ENCODE measurements at places on chromosomes 3 and 15.
A peak's percentile ranks its signal among the peaks of the same experiment; 100 is the strongest.

- DNase-seq: no peak
These were observed 21.3 kb downstream of the MEGF11 start for GRCh38 chr15:66232267-66232625.

- DNase-seq: no peak
These were observed 8.8 kb downstream of the GBE1 start for GRCh38 chr3:81752604-81753003.

GRCh38 chr15:87939848-87940457, 316.6 kb downstream of the NTRK3 start:
- no peak for DNase-seq

DNA sequence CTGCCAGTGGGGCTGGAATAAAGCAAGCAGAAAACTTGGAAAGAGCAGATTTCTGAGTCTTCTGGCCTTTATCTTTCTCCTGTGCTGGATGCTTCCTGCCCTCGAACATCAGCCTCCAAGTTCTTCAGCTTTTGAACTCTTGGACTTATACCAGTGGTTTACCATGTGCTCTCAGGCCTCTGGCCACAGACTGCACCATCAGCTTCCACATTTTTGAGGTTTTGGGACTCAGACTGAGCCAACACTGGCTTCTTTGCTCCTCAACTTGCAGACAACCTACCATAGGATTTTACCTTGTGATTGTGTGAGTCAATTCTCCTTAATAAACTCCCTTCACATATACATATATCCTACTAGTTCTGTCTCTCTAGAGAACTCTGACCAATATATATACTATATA, 706.6 kb downstream of the NR2F2 start:
- DNase-seq: no peak

DNA sequence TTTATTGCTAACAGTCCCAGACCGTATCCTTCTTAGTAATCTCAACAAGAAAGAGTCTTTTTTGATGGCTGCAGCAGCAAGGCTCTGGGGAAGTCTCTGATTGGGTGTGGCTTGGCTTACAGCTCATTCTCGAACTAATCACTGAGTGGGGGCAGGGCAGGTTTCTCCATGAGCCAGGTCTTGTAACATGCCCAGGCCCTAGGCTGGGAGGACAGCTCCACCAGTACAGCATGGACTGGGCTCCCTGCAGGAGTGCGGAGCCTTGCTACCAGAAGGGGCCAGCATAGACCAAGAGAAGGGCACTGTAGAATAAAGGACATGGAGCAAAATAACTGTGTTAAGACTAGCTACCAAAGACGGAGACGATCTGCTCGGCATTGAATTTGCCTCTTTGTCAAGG, 7.2 kb downstream of the CD276 start:
- DNase-seq: no peak

DNA sequence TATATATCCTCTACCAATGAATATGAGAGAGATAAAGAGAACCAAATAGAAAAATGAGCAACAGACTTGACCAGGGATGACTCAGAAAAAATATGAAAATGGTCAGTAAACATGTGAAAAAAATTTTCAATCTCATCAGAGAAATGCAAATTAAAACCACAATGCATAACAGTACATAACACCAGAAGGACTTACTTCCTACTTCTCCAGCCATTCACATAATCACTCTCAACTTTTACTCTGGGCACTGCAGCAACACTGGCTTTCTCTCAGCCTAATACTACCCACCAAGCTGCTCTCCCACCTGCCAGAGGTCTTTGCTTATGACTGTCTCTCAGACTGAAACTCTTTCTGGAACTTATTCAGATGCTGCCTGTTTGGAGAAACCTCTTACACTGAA, 49.4 kb downstream of the DPH6 start:
- peak; percentile 53 for DNase-seq

DNA sequence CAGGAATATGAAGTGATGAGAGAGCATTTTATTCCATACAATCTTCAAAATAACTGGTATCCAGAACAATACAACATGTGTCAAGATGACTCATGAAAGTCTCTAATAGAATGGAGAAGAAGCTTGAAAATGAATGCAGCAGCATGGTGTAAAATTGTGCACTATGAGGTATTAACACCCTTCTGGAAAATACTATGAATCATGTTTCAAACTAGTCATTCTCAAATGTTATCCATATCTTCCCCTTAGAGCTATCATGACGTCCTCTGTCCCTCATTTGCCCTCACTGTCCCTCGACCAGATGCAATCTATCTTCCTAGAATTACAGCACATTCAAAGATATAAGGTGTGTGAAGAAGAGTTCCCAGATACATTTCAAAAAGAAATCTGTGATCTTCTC, 198.2 kb downstream of the NECTIN3 start:
- DNase-seq: no peak

DNA sequence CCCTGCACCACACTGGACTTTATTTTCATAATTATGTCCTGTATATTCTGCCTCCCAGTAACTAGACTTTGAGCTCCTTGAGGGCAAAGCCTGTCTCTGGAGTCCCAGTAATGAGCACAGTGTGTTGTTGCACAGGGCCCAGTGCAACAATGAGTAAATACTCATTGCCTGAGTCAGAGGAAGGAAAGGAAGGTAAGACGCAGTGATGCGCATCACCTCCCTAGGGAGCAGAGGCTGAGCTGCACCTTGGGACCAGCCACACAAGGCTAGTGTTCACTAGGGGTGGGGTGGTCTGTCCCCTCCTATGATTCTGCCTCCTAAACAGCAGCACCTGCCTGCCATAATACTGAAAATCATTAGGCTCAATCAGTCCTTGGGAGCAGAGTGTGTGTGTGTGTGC, 86.6 kb upstream of the ADAMTSL3 start:
- no peak for DNase-seq

DNA sequence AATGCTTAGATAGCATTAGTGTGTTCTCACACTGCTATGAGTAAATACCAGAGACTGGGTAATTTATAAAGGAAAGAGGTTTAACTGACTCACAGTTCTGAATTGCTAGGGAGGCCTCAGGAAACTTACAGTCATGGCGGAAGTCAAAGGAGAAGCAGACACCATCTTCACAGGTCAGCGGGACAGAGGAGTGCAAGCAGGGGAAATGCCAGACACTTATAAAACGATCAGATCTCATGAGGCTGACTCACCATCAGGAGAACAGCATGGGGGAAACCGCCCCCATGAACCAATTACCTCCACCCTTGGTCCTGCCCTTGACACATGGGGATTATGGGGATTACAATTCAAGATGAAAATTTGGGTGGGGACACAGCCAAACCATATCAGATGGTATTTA, 381.5 kb upstream of the DPPA4 start:
- no peak for DNase-seq

- no peak for DNase-seq
These were observed 92.4 kb upstream of the DNAJC19 start for GRCh38 chr3:181081930-181082329.

- DNase-seq: no peak
These were observed 113.0 kb downstream of the PDE8A start for GRCh38 chr15:85094685-85095084.

DNA sequence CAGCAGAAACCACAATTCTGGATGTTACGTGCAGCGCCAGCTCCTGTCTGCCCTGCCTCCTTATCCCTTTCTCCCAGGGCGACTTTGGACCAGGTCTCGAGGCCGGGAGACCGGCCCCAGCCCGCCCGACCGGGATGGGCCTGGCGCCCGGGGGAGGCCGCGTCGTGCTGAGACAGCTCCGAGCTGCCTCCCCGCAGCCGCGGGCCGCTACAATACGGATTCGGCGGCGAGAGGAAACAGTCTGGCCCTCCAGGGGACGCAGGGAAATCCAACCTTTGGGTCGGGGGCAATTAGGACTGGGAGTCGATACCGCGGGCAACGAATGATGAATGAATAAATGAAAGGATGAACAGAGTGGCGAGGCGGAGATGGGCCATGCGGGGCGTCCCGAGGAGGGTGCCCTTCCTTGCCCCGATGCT, 537 bp downstream of the GRAMD2A start:
- peak; percentile 37 for DNase-seq

GRCh38 chr3:61223451-61223850, 27.8 kb downstream of the FHIT start:
- no peak for DNase-seq

GRCh38 chr15:26029146-26029545, 166.0 kb upstream of the ATP10A start:
- DNase-seq: no peak

DNA sequence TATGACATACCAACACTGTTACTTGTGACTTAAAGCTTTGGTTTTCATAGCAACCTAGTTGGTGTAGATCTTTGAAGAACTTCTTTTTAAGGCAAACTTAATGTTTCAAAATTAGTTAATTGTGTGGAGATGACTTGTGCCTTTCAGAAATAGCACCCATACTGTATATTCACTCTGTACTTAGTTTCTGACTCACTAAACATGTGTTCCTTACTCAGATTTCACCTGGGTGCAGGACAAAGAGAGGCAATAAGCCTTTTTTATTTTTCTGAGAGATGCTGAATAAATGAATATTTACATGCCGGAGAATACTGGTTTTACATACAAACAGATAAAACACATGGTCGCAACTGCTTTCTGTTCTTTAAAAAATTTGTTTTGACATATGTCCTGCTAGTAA, 44.8 kb downstream of the SLC25A26 start:
- DNase-seq: no peak

GRCh38 chr3:71536376-71536965, 47.1 kb downstream of the FOXP1 start:
- no peak for DNase-seq

- no peak for DNase-seq
These were observed 524.9 kb upstream of the PROK2 start for GRCh38 chr3:72309661-72310418.

DNA sequence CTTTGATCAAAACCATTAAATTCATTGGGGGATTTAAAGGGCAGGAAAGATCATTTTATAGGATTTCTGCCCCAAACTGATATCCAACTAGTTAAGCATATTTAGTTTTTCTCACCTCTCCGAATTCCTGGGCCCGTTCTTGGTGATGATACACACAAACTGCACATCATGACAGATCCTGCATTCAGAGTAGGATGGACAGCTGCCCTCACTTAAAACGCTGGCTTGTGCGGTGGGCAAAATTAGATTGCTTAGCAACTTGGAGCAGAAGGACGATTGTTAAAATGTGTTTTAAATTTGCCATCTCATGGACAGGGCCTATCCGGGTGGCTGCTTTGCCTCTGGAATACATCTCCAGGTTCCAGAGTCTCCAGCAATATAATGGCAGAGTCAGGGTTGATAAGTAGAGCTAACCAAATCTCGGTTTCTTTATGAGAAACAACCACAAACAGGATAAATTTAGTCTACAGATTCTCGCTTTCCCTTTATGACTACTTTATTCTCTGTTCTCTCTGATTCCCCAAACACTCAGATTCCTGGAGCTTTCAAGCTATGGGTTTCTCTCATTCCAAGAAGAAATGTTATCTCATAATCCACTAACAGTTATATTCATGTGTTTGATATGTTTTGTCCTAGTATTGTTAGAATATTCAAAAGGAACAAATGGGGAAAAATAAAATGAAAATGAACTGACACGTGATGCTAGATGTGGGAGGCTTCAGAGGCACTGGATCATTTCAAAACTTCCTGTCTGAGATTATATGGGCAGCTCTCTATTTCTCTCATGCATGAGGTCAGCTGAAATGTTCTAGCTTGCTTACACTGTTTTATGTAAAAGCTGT, 1014.1 kb upstream of the SEMA6D start:
- peak; percentile 4 for DNase-seq

- no peak for DNase-seq
These were observed 237.8 kb upstream of the GADL1 start for GRCh38 chr3:31132132-31132769.

DNA sequence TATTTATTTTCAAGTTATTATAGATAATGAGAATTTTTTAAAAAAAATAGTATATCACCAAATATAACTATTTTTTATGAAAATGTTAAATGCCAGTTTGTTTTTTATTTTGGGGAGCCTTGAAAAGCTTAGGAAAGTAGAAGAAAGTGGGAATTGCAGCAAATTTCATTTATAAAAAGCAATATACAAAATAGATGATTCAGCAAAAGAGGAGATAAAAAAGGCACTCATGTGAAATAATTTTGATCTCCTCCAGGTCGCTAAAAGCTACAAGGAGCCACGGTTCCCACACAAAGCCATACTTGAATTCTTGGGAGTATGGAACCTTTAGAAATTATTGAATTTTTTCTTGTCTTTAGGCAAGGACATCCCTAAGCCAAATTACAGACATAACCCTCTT, 625.0 kb upstream of the SGO1 start:
- DNase-seq: no peak

DNA sequence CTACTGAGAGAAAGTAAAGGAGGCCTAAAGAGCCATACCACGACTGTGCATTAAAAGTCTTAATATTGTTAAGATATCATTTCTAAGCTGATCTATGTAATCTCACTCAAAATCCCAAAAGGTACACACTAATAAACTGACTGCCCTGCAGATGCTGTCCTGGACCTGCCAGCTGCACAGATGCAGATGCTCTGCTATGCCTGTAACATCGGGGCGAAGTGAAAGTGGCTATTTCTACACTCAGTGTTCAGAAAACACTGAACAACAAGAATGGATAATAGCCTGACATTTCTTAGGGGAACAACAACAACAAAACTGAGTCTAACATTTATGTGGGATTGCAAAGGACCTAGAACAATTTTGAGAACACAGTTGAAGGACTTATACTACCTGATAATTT, 31.9 kb downstream of the RAD18 start:
- DNase-seq: no peak

DNA sequence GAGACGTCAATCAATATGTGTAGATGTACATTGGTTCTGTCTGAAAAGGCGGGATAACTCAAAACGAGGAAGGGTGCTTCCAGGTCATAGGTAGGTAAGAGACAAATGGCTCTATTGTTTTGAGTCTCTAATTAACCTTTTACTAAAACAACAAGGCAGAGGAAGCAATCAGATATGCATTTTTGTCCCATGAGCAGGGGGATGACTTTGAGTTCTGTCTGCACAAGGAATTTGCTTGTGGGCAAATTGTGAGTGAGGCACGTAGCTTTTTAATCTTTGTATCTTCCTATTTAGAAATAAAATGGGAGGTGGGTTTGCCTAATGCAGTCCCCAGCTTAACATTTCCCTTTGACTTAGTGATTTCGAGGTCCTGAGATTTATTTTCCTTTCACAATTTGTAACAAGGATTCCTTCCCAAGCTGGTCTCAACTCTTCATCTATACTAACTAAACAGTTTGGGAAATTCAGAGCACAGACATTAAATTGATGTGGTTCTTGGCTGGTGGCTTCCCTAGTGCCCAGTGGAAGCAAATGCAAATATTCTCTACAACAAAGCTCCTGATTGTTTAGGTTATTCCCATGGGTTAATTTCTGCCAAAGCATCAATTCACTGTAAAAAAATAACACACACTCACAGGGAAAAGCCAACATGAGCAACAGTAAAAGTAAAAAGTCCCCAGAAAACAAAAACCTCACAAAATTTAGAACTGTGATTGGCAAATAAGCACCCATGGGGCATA, 738.8 kb upstream of the SGO1 start:
- no peak for DNase-seq

DNA sequence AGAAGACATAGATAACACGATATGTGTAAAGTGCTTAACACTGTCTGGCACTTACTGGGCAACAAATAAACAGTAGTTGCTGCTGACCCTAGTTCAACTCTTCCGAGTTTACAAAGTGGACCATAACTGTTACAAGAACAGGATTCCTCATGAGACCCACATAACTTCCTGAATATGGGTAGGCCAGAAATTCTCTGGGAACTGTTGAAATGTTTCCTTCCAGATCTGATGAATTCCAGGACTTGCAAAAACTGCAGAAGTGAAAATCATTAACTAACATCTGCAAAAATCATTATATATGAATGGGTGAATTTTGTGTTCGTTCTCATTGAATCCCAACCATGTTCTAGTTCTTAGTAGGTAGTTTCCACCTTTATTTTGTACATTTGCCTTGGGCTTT, 181.7 kb upstream of the MME start:
- DNase-seq: no peak

All from GM06990 (cell line).